Ovary (tissue), 10 donors: ENCODE measurements at places on chromosomes 5 and 9. TPM values are rescaled to one million over a fixed set of nuclear protein-coding genes. Genes with fewer than 3 reads are reported as not detected.

GRCh38 chr5:147805030-147805454, 22.5 kb upstream of the JAKMIP2 start:
- DNase-seq, result no peak

DNA sequence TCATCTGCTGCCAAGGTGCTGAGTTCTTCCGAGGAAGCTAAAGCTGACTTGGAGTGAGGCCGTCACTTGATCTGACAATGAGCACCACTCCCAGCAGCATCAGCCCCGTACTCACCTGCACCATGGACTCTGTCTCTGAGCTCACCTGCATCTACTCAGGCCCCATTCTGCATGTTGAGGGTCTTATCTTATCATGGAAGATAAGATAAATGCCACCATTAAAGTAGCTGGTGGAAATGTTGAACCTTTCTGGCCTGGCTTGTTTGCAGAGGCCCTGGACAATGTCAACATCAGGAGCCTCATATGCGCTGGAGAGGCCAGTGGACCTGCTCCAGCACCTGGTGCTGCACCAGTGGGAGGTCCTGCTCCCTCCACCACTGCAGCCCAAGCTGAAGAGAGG, 35.0 kb upstream of the HMGCS1 start:
- DNase-seq, result no peak

PTPA gene
- total RNA-seq, result 57.8 TPM

GRCh38 chr5:180590543-180591310, 572 bp downstream of the SCGB3A1 start:
- no peak for DNase-seq

- no peak for DNase-seq
Measured at GRCh38 chr5:85515588-85515987, 1102.2 kb upstream of the COX7C start.

DNA sequence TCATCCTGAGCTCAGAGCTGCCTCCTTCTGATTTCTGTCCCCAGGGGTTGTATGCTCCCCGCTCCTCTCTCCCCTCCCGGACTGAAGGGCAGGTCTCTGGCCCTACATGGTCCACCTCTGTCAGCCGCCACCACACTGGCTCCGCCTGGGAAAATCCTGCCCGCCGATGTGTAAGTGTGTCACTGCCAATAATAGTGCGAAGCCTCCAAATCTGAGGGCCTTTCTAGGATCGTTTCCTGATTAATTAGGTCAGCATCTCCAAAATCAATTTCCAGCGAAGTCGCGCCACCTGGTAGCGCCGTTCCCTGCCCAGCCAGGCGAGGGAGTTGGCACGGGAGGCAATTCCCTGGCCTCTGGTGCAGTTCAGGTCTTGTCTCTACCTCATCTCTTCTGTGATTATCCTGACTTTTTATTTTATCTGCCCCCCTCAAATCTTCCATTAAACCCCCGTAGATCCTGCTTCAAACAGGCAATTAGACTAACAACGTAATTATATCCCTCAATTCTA, 73.5 kb downstream of the ZNF618 start:
- DNase-seq, result no peak

DNA sequence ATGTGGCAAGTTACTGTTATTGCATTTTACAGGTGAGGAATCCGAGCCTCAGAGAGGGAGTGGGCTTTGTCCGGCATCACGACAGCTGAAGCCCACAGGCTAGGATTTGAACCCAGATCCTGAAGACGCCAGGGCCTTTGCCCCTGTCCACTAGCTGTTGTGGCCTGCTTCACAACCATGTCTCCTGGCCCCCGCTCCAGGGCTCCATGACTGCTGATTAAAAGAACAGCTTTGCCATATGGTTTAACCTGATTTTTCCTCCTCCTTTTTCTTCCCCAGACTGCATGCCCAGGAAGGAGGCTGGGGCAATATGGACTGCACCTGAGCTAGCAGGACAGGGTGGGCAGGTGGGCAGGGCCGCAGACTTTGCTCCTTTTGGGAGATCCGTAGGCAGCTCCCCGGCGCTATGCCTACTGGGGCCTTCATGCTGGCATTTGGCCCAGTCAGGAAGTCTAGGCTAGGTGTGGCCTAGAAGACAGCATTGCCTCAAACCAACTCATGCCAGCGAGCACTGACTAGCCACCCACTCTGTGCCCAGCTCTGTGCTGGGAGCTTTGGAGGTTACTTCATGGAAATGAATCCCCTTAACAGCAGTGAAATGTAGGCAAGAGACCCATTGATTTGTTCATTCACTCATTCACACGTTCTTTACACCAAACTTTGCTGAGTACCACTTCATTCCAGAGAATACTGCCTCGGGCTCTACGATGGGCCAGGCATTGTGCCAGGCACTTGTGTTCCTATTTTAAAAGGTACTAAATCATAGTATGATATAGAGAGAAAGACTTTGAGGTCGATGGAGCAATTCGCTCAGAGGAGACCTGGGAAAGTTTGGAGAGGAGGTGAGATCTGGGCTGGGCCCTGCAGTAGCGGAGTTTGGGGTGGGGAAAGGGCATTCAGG, 94.3 kb upstream of the CPEB4 start:
- DNase-seq, result no peak

- no peak for DNase-seq
Measured at GRCh38 chr9:752681-753200, 88.8 kb upstream of the DMRT1 start.

DNA sequence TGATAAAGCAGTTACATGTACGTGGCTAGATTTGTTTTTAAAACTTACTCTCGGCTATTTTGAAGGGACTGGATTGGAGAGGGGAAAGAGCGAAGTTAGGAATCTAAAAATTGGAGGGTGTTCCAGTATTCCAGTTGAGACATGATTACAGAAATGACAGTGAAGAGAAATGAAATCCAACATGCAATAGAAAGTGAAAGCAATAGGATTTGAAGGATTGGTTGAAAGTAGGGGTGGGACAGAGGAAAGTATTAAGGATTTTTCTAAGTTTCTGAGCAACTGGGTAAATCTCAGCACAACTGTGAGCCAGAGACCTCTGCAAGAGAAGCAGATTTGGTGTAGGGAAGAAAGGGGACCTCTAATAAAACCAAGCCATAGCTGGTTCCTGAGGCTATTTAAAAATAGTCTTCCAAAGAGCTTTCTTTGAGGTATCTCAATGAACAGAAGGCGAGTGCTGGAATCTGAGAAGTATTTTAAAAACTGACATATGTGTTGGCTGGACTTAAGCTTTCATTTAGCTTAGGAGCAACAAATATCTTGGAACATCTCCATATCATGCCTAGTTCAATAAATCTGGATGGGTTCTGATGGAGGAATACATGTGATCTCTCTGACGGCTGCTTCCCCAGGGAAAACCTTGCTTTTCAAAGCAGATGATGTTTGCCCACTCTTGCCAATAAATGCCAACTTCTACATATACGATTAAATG, 110.4 kb upstream of the IFNK start:
- no peak for DNase-seq
